Mesenchymal stem cell (in vitro differentiated cells and primary cell): ENCODE measurements at places on chromosomes 3 and 15.

- H3K27me3 ChIP-seq = no peaks in the 10 kb centered on the region
- no peak overlapping the region for H3K27ac ChIP-seq
- peaks cover 15% of the 10 kb centered on the region for H3K4me1 ChIP-seq
- no peak overlapping the region for H3K4me3 ChIP-seq
Measured at GRCh38 chr3:136184703-136185102, 11.4 kb downstream of the MSL2 start.

DNA sequence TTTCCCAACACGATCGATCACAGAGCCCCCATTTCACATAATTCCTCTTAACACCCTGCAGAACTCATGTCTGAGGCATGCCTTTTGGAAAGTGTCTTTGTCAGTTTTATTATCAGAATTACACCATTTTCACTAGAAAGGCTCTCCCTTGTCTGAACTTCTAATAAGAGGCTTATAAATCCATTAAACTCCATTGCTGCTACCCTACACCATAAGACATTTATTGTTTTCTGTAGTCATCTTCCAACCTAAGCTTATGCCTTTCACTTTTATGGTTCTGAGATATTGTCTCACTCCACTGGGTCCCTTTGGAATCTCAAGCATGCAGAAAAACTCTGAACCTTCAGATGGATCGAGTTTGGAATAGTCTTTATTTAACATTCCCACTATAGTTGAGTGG lies 50.2 kb upstream of the TPM1 start:
- H3K27me3 ChIP-seq = no peaks in the 10 kb centered on the region
- H3K36me3 ChIP-seq = no peaks in the 10 kb centered on the region
- peak overlapping the region; percentile 40 for H3K27ac ChIP-seq
- H3K4me3 ChIP-seq = no peak overlapping the region
- peaks cover 13% of the 10 kb centered on the region for H3K4me1 ChIP-seq

DNA sequence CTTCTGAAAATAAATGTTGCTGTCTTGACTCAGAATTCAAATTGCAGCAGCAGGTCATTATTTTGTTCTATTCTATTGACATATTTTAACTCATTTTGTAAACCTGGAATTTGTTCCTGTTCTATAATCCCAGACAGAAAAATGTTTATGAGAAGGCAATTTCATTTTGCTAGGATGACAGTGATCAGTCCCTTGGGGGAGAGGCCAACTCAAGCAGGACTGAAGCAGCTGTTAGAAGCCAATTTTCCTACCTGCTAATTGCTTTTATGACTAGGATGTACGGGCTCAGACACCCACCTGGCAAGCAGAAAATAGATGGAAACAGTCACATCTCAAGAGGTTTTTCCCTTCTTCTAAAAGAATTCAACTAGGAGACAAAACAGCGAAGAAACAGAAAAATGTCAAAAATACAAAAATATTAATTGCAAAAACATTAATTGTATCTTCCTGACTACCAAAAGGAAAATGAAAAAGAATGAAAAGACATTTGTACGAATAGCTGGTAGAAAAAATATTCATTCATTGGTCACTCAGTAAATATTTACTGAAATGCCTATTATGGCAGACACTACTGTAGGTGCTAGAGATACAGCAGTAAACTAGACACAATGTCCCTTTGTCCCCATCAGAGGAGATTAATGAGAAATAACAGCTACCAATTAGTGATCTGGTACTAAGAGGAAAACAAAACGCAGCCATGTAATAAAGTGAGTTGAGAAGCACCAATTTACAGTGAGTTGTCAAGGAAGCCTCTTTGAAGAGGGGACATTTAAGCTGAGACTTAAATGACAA lies 73.5 kb downstream of the PEAK1 start:
- no peak overlapping the region for H3K4me3 ChIP-seq
- H3K4me1 ChIP-seq = no peaks in the 10 kb centered on the region
- no peak for DNase-seq
- no peak overlapping the region for H3K27ac ChIP-seq
- H3K27me3 ChIP-seq = no peaks in the 10 kb centered on the region
- H3K36me3 ChIP-seq = no peaks in the 10 kb centered on the region

GRCh38 chr3:123244128-123244527 lies 42.4 kb downstream of the SEC22A start:
- H3K4me1 ChIP-seq = no peaks in the 10 kb centered on the region
- H3K27ac ChIP-seq = no peak overlapping the region
- H3K36me3 ChIP-seq = no peaks in the 10 kb centered on the region
- no peak overlapping the region for H3K4me3 ChIP-seq
- no peak for DNase-seq

- no peaks in the 10 kb centered on the region for H3K27me3 ChIP-seq
- no peak for DNase-seq
- no peaks in the 10 kb centered on the region for H3K36me3 ChIP-seq
- H3K4me3 ChIP-seq = no peak overlapping the region
- H3K4me1 ChIP-seq = peaks cover 1% of the 10 kb centered on the region
Measured at GRCh38 chr3:22172964-22173363, 422.0 kb upstream of the ZNF385D start.

GRCh38 chr3:145981056-145981455 lies 179.9 kb downstream of the PLOD2 start:
- H3K27me3 ChIP-seq = no peaks in the 10 kb centered on the region
- no peaks in the 10 kb centered on the region for H3K4me1 ChIP-seq
- no peak for DNase-seq
- H3K4me3 ChIP-seq = no peak overlapping the region
- H3K27ac ChIP-seq = no peak overlapping the region
- H3K36me3 ChIP-seq = no peaks in the 10 kb centered on the region

DNA sequence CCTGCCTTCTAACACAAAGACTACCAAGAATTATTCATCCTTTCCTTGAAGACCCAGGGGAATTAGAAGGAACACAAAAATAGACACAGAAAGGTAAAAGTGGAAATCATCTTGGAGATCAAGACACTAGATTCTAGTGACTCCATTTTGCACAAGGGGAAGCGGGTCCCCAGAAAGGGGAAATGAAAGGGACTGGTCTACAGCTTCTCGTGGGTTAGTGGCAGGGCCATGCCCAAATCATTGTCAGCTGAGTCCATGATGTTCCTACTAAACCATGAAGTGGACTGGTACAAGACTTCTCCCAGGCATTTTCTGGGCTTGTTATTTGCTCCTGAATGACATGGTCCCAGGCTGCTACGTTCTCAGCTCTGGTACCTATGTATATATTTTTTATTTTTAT lies 230.7 kb upstream of the TPRG1 start:
- H3K4me3 ChIP-seq = no peak overlapping the region
- no peaks in the 10 kb centered on the region for H3K27me3 ChIP-seq
- no peak overlapping the region for H3K27ac ChIP-seq
- DNase-seq = no peak

DNA sequence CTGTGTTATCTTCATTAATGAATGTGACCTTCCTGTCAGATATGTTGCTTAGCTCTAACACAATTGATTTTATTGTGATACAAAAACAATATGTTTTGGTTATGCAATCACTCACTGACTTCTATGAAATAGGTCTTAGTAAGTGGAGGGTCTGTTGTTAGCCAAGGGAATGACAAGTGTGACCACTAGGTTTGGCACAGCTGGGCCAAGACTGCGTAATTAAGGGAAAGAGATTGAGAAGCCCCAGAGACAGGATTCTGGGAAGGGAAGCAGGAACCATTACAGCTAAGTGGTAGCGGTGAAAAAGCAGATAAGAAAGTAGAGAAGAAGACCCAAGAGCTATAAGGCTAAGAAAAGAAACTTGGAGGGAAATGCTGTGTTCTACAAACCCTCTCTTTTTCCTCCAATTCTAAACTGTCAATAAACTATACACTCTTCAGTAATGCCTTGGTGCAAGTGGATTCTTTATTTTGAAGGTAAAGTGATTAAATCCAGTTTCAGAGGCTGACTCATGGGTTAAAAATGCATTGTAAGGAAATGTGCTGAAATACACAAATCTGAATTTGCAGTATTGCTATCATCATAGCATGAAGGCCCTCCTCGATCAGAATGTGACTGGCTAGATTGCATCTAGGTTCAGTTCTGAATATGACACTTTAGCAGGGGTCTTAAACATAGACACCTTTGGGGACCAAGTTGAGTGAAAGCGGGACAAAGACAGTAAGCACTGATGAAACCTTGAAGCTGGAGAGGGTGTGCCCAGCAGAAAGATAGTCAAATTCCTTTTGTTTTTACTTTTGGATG lies 26.1 kb downstream of the KCNMB2 start:
- H3K27me3 ChIP-seq = no peaks in the 10 kb centered on the region
- H3K4me1 ChIP-seq = peaks cover 3% of the 10 kb centered on the region
- no peaks in the 10 kb centered on the region for H3K36me3 ChIP-seq
- H3K4me3 ChIP-seq = peak overlapping the region; percentile 25
- peak; percentile 34 for DNase-seq
- no peak overlapping the region for H3K27ac ChIP-seq

GRCh38 chr15:45110256-45110820 lies 3.6 kb downstream of the DUOX2 start:
- peaks cover 16% of the 10 kb centered on the region for H3K4me1 ChIP-seq
- H3K27ac ChIP-seq = no peak overlapping the region
- H3K36me3 ChIP-seq = no peaks in the 10 kb centered on the region
- peaks cover 80% of the 10 kb centered on the region for H3K27me3 ChIP-seq
- no peak for DNase-seq

- H3K27ac ChIP-seq = peak overlapping the region; percentile 65
- no peak overlapping the region for H3K4me3 ChIP-seq
- H3K36me3 ChIP-seq = peaks cover 15% of the 10 kb centered on the region
- peak; percentile 31 for DNase-seq
Measured at GRCh38 chr3:13484851-13485590, 4.9 kb downstream of the HDAC11 start.
